8988T (cell line): ENCODE measurements at places on chromosomes 5 and 9.

GRCh38 chr5:160173-160510 lies 31.2 kb upstream of the LRRC14B start:
- peak; percentile 21 for DNase-seq

GRCh38 chr9:94281101-94281500 lies 22.0 kb downstream of the ZNF169 start:
- no peak for DNase-seq

- DNase-seq, result no peak
Measured at GRCh38 chr9:109588415-109588814, 90.3 kb upstream of the PTPN3 start.

DNA sequence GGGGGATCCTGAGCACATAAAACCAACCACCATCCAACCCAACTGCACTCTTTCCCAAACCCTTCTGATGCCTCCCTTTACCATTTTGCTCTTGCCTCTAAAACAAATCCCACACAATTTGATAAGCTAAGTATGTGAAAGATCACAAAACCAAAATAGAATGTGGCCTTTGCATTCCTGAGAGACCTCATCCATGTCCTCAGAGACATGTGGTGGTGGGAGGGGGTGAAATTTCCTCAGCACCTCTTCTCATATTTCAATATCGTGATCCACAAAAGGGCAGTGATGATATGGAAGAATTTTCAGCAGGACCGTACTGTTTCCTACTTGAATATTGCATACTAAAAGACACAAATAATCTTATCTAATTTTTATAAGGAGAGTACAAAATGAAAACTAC lies 423.3 kb downstream of the TLE1 start:
- DNase-seq, result no peak

DNA sequence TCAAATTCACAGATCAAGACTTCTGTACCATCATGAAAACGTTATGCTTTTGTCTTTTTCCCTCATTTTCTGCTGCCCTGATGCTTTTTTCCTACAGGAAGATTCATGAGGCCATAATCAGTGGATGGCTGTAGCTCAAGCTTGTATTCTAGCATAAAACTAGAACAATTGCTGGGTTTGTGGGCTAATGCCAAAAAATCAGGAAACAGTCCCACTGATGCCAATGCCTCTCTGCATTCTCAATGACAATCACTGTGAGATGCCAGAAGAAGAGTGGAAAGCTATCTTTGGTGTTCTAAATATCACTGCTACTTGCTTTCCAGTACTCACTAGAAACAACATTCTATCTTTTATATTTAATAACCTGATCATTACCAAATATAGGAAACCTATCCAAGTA lies 33.3 kb upstream of the FAM170A start:
- no peak for DNase-seq

DNA sequence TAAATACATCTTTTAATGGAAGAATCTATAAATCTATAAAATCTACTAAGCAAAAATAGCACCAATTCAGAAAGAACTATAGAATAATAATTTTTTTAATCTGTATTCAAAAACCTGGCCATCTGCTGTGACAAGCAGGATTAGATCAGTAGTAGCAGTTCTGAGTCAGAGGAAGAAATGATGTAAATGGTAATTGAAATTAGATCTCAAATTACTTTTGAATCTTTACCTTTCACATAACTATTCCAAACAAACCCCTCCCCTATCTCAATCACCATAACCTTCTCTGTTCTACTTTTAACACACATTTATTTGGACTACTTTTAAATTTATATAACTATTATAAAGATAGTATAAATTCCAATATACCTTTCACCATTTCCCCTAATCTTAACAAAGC lies 727.8 kb upstream of the FAM174A start:
- no peak for DNase-seq

GRCh38 chr9:123370526-123371227 lies 14.7 kb downstream of the CRB2 start:
- no peak for DNase-seq

GRCh38 chr5:175728316-175728715 lies 70.4 kb downstream of the HRH2 start:
- DNase-seq, result no peak

GRCh38 chr5:131210151-131210510 lies 39.4 kb downstream of the LYRM7 start:
- DNase-seq, result no peak

GRCh38 chr9:81537964-81538363 lies 151.4 kb downstream of the TLE1 start:
- no peak for DNase-seq

DNA sequence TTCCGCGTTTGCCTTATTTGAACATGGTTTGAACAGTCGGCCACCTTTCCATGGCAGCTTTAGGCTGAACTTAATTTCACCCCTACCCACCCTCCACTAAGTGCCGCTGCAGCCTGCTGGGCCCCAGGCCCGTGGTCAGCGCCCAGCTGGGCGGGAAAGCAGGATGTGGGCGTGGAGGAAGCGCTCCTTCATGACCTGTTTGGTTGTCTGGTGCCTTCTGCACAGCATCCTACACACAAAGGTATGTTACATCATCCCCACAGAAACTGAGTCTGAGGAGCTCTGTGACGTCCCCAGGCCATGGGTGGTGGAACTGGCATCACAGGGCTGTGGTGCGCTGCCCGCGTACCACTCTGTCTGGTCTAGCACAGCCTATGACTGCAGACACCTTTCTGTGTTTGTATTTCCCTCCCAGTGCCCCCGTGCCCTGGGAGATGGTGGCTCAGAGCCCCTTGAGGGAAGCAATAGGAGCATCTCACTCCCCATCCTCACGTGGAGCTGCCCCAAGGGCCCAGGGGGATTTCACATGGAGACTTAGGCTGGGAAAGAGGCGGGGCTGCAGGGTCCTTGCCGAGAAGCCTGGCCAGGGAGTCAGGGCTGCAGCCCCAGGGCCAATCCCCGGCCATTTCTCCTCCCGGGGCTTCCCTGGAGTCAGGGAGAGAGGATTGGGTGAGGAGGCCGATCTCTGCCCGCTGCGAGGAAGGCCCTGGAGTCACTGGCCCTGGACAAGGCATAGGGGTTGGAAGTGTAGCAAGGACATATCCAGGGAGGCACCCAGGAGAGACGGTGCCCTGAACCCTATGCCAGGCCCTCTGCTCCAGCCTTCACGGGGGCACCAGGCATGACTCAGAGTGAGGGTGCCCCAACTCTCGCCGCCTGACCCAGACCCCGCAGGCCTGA lies 37.5 kb upstream of the SUSD3 start:
- no peak for DNase-seq

DNA sequence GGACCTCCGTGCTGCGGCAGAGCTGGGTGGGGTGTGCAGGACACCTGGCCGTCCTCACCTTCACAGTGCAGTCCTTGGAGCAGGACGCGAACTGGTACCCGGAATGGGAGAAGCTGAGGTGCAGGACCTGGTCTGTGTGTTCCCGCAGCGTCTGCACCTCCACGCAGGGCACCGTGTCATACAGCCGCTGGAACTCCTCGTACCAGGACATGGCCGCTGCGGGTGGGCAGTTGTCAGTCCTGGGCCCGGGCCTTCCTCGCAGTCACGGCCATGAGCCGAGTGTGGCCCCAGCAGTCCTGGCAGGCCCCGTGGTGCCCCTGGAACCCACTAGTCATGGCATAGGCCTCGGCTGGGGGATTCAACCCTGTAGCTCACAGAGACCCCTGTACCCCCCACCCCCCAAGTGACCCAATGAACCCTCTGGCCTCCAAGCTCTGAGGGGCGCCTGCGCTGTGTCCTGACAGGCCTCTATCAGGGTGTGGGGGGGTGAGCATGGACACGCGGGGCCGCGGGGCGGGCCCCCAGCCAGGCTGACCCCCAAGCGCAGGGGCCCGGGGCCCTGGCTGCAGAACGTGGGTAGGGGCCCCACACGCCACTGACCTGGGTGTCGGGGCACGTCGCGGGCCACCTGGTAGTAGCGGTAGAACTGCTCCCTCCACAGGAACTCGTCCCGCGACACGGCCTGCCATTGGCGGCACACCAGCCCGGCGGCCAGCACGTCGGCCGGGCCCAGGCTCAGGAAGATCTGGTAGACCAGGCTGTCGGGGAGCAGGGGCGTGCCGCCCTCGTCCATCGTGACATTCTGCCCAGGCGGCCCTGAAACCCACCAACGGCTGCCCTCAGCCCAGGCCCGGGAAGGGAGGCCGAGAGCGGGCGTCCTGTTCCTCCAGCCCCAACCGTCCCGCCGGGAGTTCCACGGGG lies 987 bp downstream of the FBXW5 start:
- DNase-seq, result peak; percentile 77

- DNase-seq, result no peak
Measured at GRCh38 chr5:131430794-131431193, 166.9 kb downstream of the CDC42SE2 start.

GRCh38 chr5:18051953-18052352 lies 417.7 kb downstream of the TAF11L14 start:
- no peak for DNase-seq

GRCh38 chr9:84226126-84226525 lies 114.4 kb downstream of the SLC28A3 start:
- no peak for DNase-seq

- no peak for DNase-seq
Measured at GRCh38 chr5:133866160-133866902, 102.1 kb downstream of the C5orf15 start.

- peak; percentile 23 for DNase-seq
Measured at GRCh38 chr5:116084287-116084691, 536 bp upstream of the COMMD10 start.

- DNase-seq, result no peak
Measured at GRCh38 chr5:154146409-154146808, 44.1 kb upstream of the GALNT10 start.

DNA sequence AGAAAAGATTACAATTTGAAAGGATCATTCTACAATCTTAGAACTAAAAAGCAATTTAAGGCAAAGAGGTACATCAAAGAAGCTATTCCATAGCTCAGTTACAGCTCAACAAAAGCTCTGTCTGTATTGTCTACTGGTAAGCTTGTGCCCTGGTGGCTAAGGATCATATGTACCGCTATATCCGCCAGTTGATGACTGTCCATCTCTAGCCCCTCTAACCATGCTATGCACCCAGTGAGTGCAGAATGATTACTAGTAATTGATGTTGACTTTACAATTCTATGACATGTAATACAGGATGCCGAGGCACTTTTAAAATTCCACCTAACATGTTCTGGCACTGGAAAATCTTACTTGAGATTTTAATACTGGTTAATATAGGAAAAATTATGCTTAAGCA lies 13.1 kb downstream of the LOX start:
- no peak for DNase-seq
